ENCODE measurements at places on chromosomes 4 and X.

GRCh38 chr4:1558205-1558604 is 125.9 kb downstream of the FAM53A start:
- no peak for DNase-seq

DNA sequence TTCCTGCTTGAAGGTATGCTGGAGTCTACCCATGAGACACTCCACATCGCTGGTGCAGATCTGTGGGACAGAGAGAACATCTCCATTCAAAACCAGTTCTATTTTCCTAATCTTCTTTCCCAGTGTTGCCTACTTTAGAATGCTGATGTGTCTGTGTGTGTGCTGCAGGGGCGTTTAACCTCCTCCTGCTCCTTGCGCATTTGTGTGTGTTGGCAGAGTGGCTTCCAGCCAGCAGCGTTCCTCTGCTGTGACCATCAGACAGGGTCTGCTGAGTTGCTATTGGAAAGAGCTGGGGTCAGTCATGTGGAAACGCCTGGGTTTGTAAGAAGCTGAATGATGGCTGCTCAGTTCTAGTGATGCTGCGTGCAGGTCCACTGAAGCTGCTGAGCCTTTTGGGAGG is 223.6 kb downstream of the RBMX2 start:
- DNase-seq = no peak

DNA sequence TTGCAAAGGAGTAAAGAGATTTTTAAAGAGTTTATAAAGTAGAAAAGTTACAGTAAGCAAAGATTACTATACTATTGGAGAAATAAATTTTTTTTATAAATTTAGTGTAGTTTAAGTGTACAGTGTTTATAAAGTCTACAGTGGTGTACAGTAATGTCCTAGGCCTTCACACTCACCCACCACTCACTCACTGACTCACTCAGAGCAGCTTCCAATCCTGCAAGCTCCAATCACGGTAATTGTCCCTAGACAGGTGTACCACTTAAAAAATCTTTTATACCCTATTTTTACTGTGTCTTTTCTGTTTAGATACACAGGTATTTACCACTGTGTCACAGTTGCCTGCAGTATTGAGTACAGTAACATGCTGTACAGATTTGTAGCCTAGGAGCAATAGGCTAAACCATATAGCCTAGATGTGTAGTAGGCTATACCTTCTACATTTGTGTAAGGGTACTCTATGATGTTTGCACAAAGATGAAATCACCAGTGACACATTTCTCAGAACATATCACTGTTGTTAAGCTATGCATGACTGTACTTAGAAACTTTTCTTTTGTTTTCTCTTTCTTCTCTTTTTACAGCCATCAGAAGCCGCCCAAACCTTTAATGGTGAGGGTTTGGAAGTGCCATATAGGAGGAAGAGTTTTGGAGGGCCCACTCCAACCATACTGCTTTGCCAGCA is 11.8 kb upstream of the SH3RF1 start:
- no peak for DNase-seq

- DNase-seq = no peak
These were observed 49.6 kb downstream of the MAP7D2 start for GRCh38 chrX:20066968-20067708.

DNA sequence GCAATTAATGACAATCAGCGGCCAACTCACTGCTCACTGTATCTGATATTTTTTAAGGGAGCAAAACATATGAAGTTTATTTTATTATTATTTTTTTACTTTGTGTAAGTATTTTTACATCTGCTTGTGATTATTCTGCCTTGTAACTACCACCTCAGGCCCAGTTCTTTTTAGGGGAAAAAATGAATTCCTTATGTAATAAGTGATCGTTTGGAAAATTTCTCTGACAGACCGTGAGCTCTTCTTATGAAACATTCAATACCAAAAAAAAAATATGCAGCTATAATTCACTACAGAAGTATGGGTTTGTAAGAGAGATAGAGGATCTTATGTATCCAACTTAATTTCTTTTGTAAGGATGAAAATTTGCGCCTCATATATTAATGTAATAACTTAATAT is 33.5 kb upstream of the STOX2 start:
- no peak for DNase-seq

GRCh38 chr4:108051343-108051742 is 61.7 kb downstream of the HADH start:
- DNase-seq = no peak
